ENCODE measurements at places on chromosomes 1 and 21. TPM values are rescaled to one million over a fixed set of nuclear protein-coding genes. Genes with fewer than 3 reads are reported as not detected.

C1QA gene
- total RNA-seq = 145 TPM

FTCD gene
- total RNA-seq = 2.6 TPM

DYNLT5 gene
- 3.3 TPM for total RNA-seq

URB2 gene
- total RNA-seq = 8.9 TPM

CD1D gene
- total RNA-seq = 2.0 TPM

FBXO2 gene
- 1.7 TPM for total RNA-seq

RAD54L gene
- total RNA-seq = 2.3 TPM

SPATA21 gene
- total RNA-seq = not detected

MROH7 gene
- total RNA-seq = 13.1 TPM

C1QB gene
- 225 TPM for total RNA-seq

NBPF4 gene
- total RNA-seq = 0.19 TPM

MEAF6 gene
- 42.4 TPM for total RNA-seq

LZIC gene
- 30.7 TPM for total RNA-seq

MAP3K21 gene
- total RNA-seq = 1.3 TPM

SLC26A9 gene
- total RNA-seq = not detected

KIAA1614 gene
- 9.8 TPM for total RNA-seq

SPATA46 gene
- not detected for total RNA-seq

OR2M7 gene
- not detected for total RNA-seq

ARHGAP29 gene
- total RNA-seq = 40.1 TPM

NR0B2 gene
- total RNA-seq = not detected

GBP5 gene
- total RNA-seq = 7.9 TPM

ERVH48-1 gene
- total RNA-seq = not detected

C1QTNF12 gene
- 4.3 TPM for total RNA-seq

APCS gene
- not detected for total RNA-seq

OR11L1 gene
- not detected for total RNA-seq

ZFP69B gene
- 2.4 TPM for total RNA-seq

ZMYND12 gene
- total RNA-seq = 1.1 TPM

BLACAT1 gene
- total RNA-seq = not detected

TIAM1 gene
- 12.9 TPM for total RNA-seq

CLCA1 gene
- 0.15 TPM for total RNA-seq

TMEM200B gene
- total RNA-seq = 18.9 TPM

NBPF6 gene
- not detected for total RNA-seq

OLFM3 gene
- not detected for total RNA-seq

KCNN3 gene
- total RNA-seq = 4.7 TPM

MCOLN2 gene
- 3.9 TPM for total RNA-seq

RSPH1 gene
- total RNA-seq = 0.26 TPM

IL23R gene
- total RNA-seq = 0.21 TPM

CELSR2 gene
- total RNA-seq = 4.2 TPM

OVAAL gene
- not detected for total RNA-seq

TARDBP gene
- 124 TPM for total RNA-seq

Data from aorta (tissue), 5 donors.